ENCODE measurements at places on chromosomes 7 and 10. TPM values are rescaled to one million over a fixed set of nuclear protein-coding genes. Genes with fewer than 3 reads are reported as not detected.

Gene MCU
- total RNA-seq = 25.6 TPM

Gene MCM10
- total RNA-seq = 76.9 TPM

Gene CNPY1
- not detected for total RNA-seq

Gene RBP3
- not detected for total RNA-seq

Gene ACTL6B
- total RNA-seq = not detected

Gene NRAP
- total RNA-seq = not detected

Gene CHAT
- total RNA-seq = not detected

Gene OR2A5
- not detected for total RNA-seq

Gene SMO
- total RNA-seq = 0.20 TPM

- peak; percentile 58 for DNase-seq
Observed at GRCh38 chr10:112950714-112951358, 789 bp downstream of the TCF7L2 start.

- no peak for DNase-seq
Observed at GRCh38 chr10:101902820-101903145, 59.2 kb upstream of the KCNIP2 start.

DNA sequence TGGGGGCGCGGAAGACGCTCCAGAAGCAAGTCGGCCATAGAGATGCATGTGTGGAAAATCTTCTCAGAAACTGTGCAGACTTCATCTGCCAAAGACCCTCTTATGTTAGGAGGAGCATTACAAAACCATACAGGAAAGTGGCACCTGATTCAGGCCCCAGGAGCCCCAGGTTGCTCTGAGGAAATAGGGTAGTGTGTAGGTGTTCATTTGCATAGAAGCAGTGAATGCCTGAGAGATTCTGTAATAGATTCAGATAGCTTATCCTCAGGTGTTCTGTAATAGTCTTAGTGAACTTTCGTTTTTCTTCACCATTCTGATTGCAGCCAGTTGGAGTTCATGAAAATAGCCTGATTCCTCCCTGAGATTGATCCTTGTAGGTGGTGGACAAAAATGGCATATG is 106.4 kb upstream of the GJD4 start:
- DNase-seq = no peak

GRCh38 chr10:75736151-75736640 is 304.8 kb downstream of the LRMDA start:
- no peak for DNase-seq

- no peak for DNase-seq
Observed at GRCh38 chr10:77898323-77899079, 28.1 kb downstream of the DLG5 start.

DNA sequence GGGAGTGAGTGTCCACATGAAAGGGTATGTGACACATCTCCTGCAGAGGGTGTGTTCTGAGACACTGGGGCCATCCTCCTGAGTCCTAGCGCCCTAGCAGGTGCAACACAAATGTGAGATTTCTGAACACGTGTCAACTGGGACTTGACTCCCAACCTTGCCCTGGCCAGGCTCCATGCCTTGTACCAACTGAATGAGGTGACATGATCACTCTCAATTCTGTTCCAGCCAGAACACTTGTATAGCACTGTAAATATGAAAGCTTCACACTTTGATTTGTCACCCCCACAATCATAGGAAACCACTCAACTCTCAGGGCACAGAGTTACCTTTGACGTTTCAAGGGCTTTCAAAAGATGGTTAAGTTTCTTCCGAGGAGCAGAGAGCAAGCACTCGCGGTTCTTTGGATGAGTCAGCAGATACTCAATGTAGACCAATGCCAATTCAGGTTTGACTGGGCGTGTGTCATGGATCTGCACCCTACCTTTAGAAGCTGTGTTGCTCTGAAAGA is 48.6 kb downstream of the NCAPG2 start:
- peak; percentile 90 for DNase-seq

- no peak for DNase-seq
Observed at GRCh38 chr7:151088019-151088855, 2.0 kb downstream of the AGAP3 start.

DNA sequence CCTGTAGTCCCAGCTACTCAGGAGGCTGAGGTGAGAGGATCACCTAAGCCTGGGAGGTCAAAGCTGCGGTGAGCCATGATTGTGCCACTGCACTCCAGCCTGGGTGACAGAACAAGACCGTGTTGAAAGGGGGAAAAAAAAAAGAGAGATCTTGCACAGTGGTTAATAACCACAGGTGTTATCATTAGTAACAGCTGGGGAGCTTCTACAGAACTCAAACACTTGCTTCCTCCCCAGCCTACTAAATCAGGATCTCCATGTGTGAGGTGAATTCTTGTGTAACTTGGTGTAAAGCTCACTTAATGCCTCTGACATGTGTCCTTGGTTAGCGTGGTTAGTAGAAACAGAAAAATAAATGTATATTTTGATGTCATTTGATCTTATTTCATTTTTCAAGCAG is 43.9 kb upstream of the BMS1 start:
- DNase-seq = no peak

DNA sequence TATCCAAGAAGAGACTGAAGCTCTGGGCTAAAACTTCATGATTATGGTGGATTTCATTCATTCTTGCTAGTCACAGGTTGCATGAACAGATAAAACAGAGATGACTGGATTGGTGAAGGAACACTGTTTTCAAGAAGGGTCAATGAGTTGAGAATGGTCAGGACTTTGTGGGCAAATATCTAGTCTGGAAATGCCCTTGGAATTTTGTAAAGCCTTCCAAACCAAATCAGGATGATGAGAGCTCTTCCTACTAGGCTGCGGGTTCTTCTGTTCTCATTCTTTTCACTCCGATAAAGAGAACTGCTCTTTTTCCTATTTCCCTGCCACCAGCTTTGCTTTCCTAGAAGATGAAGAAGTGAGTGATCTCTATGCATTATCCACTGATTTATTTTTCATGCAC is 171.4 kb downstream of the ARID5B start:
- DNase-seq = no peak

GRCh38 chr7:15086131-15086611 is 183.6 kb upstream of the DGKB start:
- DNase-seq = no peak

DNA sequence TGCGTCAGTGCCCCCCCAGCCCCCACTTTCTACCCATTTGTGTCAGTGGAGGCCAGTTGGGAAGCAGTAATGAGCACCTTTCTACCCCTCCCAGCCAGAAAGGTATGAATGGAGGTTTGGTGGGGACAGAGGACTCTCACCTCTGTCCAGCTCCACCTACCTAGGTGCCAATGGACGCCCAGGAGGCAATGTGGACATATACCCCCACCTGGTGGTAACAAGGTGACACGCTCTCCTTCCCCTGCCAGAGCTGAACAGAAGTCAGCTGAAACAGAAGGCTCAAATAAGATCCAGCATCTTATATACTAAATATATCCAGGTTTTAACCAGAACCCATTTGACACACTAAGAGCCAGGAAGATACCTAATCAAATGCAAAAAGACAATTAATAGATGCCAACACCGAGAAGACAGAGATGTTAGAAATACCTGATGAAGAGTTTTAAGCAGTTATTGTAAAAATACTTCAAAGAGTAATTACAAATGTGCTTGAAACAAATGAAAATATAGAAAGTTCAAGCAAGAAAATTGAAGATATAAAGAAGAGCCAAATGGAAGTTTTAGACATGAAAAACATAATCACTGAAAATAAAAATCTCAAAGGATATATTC is 18.4 kb upstream of the SORCS3 start:
- DNase-seq = peak; percentile 42

DNA sequence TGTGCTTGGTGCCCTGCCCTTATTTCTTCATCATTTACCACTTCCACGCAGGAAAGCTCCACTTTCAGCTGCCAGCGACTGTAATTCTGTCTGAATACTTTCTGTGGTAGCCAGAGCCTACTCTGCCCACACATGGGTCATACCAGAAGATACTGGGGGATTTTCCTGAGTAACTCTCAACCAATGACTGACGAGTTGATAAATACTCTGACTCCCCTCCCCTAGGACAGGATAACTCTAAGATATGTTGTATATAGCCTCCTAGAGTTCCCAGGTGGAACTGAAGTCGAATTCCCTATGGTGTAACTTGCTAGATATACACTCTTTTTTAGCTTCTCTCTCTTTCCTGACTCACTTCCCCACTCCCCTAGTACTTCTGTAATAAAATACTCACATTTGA is 29.8 kb downstream of the SEM1 start:
- no peak for DNase-seq

DNA sequence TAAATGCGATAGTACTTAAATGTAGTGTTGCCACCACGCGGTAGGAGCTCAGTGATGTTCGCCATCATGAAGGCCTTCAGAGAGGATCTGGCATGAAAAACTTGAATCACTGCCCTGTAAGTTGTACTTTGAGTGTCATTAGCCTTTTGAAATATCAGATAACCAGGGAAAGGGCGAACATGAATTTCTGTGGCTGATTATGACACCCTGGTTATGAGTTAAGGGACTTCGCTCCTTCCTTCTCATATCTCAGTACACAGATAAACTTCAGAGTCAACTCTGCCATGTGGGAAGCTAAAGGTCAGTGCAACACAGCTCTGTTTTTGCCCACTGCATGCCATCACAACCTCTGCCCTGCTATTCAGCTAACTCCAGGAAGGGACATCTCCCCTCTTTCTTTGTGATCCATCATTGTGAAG is 8.9 kb upstream of the ACSL5 start:
- DNase-seq = no peak

GRCh38 chr7:39666562-39666961 is 43.2 kb downstream of the RALA start:
- DNase-seq = no peak

- no peak for DNase-seq
Observed at GRCh38 chr7:72244826-72245398, 167.2 kb downstream of the CALN1 start.

DNA sequence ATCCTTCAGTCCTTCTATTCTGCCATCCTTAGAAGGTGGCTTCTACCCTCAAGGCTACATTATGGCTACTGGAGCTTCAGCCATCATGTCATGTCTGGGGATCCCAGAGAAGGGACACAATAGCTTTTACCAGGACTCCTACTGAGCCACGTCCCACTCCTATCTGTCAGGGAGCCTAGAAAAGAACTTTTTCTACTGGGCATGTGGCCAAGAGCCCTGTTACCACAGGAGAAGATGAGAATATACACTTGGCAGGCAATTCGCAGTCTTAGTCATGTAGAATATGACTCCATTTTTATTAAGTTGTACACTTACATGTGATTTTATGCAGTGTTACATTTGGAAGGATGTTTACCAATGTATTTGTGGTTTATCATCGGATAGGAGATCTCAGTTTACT is 64.6 kb upstream of the KCNMA1 start:
- DNase-seq = no peak

DNA sequence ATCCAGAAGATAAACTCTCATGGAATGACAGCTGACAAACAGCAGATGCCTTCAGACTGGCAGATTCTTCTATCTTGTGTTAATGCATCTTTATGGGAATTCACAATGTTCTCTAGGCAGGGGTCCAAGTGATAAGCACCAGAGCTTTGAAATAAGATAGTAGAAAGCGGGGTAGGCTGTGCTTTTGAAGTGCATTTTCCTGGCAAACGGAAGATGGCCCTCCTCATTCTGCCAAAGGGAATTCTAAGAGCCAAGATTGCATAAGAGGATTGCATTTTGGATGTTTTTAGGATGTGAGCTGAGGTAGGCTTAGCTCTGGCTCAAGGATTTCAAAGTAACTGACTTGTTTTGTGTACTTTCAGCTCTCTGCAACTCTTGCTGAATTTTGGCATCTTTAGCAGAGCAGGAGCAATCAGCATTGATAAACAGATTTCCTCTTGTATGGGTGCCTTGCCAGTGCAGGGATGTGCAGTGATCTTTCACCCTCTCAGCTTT is 298.5 kb upstream of the KLF6 start:
- DNase-seq = no peak

GRCh38 chr10:59098387-59098786 is 78.1 kb upstream of the PHYHIPL start:
- no peak for DNase-seq

GRCh38 chr10:128922619-128923196 is 544.3 kb upstream of the MGMT start:
- no peak for DNase-seq

GRCh38 chr10:114420811-114421485 is 16.6 kb upstream of the AFAP1L2 start:
- no peak for DNase-seq

GRCh38 chr7:21898265-21898930 is 47.3 kb downstream of the CDCA7L start:
- DNase-seq = peak; percentile 25

- DNase-seq = peak; percentile 28
Observed at GRCh38 chr7:1223196-1223981, 9.3 kb upstream of the UNCX start.

Measured in activated naive CD4-positive, alpha-beta T cell treated with anti-CD3 and anti-CD28 coated beads for 36 hours (primary cell).